ENCODE measurements at places on chromosomes 12 and 14.

DNA sequence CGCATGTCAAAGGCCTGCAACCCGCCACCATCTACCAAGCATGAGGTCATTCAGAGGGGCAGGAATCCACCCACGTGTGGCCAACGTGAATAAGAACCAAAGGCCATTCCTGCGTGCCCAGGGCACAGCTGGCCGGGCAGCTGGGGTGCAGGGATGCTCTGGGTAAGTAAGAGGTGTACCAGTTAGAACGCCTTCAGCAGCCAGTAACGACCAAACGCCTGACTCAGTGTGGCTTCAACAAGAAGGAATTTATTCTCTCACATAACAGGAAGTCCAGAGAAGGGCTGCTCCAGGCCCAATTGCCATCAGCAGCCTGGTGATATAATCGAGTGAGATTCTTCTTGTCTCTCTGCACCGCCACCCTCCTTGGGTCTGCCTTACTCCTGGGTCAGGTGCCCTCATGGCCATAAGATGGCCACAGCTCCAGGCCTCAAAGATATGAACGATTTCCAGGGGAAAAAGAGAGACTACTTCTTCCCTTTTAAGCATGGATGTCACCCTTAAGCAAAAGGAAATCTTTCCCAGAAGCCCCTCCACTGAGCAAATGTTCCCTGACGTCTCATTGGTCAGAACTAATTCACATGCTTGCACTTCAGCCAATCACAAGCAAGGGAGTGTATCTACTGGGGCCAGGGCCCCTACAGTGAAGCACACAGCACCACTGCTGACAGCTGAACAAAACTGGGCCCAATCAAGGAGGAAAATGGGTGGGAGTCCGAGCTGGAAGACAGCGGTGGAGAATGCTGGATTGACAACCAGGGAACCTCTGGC, 7.3 kb downstream of the TTC7B start:
- DNase-seq = no peak

GRCh38 chr14:23442721-23443356, 7.4 kb upstream of the MYH7 start:
- no peak for DNase-seq

DNA sequence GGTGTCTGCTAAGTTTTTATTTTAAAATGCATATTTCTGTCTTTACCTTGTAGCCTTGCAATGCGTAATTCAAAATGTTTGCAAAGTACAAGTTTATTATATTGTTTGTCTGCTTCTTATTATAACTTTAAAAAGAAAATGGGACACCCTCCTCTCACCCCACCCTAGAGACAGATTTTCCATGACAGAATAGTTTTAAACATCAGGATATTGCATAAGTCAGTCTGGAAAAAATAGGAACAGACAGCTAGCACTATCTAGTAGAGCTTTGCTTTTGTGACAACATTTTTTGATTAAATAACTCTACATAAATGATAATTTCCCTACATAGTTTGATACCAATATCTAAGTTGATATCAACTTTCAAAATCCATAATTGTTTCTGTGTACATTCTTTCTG, 71.3 kb downstream of the PDE3A start:
- DNase-seq = no peak

DNA sequence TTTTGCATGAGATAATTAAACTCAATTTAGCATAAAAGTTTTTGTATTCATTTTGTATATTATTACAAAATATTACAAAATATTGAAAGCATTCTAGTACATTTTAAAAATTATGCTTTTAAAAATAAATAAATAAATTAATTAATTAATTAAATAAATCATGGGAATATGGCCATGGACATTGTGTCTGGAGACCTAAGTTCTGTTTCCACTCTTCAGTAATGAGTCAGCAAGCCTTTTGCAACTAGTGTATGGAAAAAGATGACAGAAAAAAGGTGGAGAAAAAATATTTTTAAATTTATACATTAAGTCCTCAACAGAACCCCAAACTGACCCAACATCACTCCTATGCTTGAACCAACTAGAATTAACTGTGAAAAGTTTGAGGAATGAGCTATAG, 1187.5 kb upstream of the USP15 start:
- DNase-seq = no peak

- no peak for DNase-seq
Measured at GRCh38 chr12:71780237-71780822, 25.7 kb downstream of the RAB21 start.

DNA sequence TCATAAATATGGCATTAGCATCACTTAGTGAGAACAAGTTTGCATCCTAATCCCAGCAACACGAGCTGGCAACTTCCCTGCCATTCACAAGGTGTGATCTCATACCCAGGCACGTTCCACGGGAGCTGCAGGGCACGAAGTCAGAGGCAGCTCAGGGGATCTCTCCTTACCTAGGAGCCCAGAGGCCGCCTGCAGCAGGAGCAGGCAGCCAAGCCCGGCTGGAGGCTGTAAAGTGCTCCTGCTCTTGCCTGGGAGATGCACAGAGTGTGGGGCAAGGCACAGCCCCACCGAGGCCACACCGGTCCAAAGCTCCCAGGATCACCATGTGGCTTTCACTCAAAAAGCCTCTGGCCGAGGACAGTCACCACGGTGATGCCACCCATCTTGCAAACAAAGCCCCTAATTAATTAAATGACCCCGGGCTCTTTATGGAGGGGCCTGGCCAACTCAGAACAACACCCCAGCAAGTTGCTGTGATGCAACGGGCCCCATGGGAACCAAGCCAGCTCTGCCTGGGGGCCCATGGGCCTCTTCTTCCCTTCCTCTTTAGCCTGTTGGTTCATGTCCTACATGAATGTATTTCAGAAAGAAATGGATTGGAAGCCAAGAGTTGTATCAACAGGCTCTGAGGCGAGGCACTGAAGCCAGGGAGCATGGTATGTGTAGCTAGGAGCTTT, 26.5 kb downstream of the NUAK1 start:
- DNase-seq = no peak

DNA sequence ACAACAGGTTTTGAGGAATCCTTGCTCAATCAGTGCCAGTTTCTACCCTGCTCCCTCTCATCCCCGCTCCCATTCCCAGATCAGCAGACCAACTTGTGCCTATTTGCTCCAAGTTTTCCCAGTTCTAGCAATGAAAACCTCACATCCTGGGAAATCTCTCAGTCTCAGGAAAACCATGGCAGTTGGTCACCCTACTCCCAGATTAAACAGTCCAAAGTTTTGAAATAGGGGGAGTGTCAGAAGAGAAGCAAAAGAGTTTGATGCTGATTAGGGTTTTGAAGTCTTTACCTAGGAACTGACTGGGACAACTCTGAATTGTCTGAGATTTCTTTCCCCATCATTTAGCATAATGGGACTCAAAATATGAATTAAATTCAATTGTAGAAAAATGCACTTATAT, 95.8 kb upstream of the ARID2 start:
- DNase-seq = no peak

DNA sequence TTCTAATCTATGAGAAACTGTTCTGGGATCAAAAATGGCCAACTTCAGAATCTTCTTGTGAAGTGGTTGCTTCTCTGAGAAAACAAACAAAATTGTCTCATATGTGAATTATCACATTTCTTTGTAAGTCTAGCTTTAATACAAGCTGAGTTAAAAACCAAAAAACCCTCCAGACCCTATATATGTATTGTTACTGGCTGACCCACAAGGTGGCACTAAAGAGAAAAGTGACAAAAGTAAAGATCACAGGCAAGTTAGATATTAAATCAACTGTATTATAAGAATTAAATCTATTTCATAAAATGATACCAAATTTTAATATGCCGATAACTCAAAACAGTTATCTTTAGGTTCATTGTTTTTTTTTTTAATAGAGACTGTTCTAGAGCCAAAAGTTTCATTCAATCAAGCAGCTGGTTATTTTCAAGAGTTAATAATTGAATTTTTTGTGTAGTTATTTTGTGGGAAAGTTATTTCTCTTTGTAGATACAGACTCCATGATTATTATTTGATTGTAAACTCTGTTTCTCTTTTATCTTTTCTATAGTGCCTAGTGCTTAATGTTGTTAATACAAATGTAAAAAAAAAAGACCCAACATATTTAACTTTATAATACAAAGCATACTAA, 7.5 kb upstream of the TRHDE start:
- no peak for DNase-seq

GRCh38 chr12:82698708-82699564, 12.2 kb downstream of the TMTC2 start:
- no peak for DNase-seq

DNA sequence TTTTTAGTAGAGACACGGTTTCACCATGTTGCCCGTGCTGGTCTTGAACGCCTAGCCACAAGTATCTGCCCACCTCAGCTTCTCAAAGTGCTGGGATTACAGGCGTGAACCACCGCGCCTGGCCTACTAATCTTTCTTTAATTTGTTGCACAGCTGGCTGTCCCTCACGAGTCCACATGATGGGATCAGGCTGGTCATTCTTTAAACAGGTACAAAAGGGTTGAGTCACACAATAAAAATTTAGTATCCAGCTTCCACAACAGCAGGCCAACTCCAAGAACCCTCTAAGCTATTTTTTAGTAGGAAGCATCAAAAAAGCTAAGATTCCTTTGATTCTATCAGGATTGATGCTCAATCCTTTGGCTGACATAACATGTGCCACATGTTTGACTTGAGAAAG, 17.8 kb downstream of the SINHCAF start:
- no peak for DNase-seq

GRCh38 chr12:24705741-24706358, 243.1 kb downstream of the BCAT1 start:
- no peak for DNase-seq

GRCh38 chr14:90409209-90409730, 12.4 kb downstream of the CALM1 start:
- peak; percentile 29 for DNase-seq

- DNase-seq = no peak
Measured at GRCh38 chr12:98513379-98514322, 1.7 kb upstream of the TMPO start.

DNA sequence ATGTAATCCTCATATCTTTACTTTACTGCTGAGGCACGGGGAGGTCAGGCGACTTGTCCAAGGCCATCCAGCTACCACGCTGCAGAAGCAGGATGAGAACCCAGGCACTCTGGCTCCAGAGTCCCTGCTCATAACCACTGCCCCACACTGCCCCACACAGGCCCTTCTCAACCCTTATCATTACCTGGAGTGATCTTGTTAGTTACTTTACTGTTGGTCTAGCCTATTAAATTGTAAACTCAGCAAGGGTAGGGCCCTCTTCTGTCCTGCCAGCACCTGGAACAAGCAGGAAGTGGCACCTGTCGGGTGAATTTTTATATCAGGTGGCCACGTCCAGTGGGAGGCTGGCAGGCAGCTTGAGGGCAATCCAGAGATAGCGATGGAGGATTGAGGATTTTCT, 12.2 kb downstream of the FAIM2 start:
- no peak for DNase-seq

- DNase-seq = no peak
Measured at GRCh38 chr12:23169012-23169695, 544.2 kb downstream of the ETNK1 start.

GRCh38 chr14:96757456-96757855, 39.7 kb upstream of the VRK1 start:
- no peak for DNase-seq

DNA sequence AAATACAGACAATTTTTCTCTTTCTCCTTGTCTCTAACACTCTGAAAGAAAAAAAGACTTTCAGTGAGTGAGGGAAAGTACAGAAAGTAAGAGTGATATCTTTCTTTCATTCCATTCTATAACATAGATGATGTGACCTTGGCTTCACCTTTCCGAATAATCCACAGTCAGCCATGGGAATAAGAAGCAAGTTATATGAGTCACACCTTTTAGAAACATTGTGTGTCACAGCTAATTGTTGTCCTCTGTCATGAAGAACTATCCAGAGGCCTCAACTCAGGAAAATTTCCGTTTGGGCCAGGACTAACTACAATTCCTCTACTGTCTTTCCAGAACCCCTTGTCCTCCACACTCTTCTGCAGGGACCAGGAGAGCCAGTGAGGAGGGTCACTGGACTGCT, 209.7 kb upstream of the FAR2 start:
- DNase-seq = no peak

DNA sequence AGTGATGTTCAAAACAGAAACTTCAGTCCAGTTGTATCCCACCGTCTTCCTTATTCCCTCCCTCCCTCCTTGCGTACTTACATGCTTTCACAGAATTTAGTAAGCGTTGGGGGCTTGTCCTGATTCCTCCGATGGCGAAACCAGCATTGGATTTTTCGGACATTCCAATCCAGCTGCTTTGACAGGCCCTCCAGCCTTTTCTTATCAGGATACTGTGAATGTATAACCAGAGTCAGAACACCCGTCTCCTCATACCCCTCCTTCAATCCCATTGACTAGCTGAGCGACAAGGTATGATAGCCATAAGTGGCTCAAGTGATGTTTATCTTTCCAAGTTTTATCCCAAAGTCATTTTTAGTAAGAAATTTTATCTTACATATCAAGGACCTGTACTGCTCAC, 24.2 kb downstream of the CERS5 start:
- no peak for DNase-seq

DNA sequence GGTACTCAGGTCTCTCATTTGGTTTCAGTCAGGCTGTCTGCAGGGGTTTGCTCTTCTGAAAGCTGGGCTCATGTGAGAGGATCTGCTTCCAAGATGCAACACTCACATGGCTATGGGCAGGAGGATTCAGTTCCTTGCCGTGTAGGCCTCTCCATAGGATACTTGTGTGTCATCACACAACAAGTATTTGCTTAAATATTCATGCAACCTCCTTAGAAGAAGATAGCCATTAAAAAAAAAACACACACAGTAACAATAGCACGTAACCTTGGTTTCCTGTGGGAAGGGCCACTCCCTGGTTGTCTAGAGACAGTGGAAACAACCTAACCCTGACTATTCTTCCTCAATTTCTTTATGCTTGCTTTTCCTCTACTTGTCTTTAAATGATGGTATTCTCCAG, 31.8 kb upstream of the CLEC4E start:
- no peak for DNase-seq

DNA sequence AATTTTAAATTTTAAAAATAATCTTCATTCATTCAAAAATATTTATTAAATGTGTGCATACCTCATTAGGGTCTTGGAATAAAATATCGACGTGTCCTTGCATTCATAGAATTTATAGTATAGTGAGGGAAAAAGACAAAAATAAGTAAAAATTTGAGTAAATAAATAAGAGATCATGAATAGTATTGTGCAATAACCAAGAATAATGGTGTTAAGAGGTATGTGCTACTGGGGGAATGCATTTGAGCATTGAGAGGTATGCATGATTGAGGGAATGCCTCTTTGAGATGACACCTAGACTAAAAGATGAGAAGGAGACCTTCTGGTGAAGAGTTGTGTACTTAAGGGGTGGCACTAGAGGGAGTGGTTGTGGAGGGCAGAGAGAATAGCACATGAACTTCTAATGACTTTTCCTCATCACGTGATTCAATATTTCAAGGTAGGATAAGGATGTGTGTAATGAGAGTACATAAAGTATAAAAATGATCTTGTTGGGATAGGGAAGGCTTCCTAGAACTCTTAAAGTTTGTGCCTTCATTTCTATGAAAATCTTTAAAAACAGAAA, 18.8 kb upstream of the CATSPERB start:
- no peak for DNase-seq

- DNase-seq = peak; percentile 47
Measured at GRCh38 chr12:14769466-14769968, 33.8 kb downstream of the WBP11 start.

Measured in nucleus accumbens (tissue), 56 donors.